ENCODE measurements at places on chromosomes 2 and 18.

DNA sequence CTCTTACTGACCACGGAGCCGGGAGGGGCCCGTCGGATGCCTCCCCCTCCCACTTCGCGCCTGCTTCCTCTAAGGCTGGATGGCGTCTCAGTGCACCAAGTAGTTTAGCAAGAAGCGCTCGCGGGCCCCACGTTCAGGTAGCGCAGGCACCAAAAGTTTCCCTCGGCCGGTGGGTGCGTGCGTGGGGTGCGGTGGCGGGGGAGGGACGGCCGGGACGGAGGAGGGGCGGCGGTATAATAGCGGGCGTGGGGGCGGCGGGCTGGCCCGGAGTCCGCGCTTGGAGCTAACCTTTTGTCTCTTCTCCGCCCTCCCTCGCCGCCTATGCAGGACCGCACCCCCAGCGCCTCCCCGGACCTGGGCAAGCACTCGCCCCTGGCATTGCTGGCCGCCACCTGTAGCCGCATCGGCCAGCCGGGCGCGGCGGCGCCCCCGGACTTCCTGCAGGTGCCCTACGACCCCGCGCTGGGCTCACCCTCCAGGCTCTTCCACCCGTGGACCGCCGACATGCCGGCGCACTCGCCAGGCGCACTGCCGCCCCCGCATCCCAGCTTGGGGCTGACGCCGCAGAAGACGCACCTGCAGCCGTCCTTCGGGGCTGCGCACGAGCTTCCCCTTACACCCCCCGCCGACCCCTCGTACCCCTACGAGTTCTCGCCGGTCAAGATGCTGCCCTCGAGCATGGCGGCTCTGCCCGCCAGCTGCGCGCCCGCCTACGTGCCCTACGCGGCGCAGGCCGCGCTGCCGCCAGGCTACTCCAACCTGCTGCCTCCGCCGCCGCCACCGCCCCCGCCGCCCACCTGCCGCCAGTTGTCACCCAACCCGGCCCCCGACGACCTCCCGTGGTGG, 1.0 kb downstream of the SP5 start:
- DNase-seq: no peak

DNA sequence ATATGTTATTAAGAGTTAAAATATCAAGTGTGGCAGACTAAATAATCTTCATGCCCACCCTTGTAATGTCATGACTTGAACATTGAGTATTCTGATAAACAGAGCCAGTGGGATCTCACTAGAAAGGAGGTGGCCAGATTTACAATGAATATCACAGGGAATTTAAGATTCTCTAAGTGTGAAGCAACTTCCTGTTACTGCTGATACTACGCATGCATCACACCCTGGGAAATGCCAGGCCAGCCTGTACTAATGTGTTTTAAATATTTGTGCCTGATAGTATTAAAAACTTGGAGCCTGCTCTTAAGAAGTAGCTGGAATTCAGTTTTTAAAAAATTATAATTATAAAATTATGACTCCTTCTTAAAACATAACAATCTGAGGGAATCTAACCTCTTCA, 148.3 kb downstream of the LAMA3 start:
- no peak for DNase-seq

DNA sequence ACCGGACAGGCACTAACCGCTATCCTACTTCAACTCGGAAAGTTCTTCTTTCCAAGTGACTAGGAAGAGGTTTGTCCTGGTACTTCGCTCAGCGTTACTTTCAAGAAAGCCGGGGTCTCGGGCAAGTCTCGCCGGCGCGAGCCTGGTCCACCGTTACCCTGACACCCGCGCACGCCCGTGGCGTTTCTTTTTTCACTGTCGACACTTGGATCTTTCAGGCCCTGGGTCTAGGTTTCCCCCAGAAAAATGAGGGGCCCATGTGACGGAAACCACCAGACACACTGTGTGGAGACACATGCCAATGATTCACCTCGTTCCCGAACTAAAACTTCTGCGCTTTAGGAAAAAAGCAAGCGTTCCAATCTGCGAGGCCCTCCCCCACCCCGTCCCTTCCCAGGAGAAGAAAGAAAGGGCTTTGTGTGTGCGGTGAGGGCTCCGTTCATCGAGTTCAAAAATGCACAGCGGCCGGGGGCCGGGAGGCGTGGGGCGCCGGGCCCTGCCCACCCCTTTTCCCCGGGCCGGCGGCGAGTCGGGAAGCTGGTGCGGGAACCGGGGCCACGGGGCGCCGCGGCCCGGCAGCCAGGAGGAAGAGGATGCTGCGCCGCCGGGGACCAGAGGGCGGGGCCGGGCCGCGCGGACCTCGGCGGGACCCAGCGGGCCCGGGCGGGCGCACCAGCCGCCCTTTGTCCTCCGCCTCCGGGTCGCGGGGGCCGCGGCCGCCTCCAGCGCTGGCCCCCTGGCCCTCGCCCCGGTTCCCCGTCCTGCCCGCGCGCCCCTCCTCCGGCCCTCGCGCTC, 2.6 kb downstream of the ZNF521 start:
- DNase-seq: peak; percentile 48

- no peak for DNase-seq
Measured at GRCh38 chr18:47752796-47753645, 177.4 kb downstream of the SMAD2 start.

DNA sequence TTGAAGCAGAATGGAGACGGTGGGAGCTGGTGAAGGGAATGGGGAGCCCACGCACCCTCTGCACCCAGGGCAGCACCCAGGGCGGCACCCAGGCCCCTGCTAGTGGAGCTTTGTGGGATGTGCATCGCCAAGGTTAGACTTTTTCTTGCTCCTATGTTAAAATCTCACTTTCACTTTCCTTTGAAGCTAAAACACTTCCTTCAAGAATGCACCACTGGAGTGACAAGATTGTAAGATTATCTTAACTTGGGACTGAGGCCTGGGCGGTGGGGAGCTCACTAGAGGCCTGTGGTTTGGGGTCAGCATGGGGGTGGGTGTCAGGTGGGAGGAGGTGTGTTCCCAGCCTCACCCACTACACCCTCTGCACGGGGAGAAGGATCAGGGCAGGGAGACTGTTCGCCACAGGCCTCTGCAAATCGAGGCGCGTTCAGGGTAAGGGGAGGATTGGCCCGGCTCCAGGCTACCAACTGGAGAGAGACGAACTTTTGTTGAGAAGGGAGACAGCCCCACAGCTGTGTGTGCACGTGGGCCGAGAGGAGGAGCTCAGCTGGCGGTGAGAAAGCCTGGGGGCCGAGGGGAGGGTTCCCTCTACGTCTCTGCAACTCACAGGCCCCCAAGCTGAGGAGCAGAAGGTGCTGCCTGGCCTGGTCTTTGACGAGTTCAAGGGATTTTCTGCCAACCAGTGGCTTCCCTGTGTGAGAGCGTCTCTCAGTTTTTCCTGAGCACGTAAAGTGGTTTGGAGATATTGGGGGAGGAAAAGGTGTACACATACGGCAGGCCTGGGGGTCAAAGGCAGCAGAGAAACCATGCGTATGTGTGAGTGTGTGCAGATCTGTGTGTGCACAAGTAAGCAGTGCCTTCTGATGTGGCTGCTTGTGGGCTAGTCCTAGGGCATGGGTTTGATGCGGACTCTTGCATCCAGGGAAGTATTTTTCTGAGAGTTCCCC, 147.7 kb downstream of the KLHL29 start:
- DNase-seq: no peak

- no peak for DNase-seq
Measured at GRCh38 chr2:98463551-98463971, 18.9 kb downstream of the INPP4A start.

- no peak for DNase-seq
Measured at GRCh38 chr2:207531032-207531952, 1.5 kb downstream of the CREB1 start.

GRCh38 chr2:207807516-207807915, 37.8 kb upstream of the FZD5 start:
- no peak for DNase-seq

DNA sequence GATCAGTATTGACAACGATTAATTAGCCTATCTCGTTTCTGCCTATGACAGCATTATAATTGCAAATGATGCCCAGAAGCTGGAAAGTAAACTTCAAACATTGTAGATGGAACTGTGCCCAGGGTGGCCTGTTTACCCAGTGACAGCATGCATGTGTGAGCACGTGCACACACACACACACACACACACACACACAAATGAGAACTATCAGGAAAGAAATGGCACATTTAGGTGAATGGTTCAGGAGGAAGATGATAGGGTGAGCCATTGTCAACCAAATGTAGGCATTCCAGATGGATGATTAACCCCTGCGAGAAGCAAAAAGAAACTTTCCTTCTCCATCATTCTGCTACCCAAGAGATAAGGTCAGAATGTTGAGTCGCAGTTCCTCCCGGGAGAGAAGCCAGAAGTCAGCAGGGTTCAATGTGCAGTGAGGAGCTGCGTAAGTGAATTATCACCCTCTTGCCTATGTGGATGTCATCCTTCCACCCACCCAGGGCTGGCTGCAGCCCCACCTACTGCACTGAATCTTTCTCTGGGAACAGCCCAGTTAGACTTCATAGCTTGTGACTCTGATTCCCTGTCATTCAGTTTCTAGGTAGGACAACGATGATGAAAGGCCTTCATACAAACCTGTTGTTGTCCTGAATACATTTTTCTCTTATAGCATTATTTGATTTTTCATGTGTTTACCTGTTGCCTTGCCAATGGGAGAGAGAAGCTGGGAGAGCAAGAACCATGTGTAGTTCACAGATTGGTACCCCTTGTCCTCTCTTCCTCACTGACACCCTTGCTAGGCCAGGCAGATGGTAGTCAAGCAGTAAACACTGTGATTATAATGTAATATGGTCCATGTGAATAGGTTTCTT, 3.5 kb upstream of the APOB start:
- DNase-seq: no peak

DNA sequence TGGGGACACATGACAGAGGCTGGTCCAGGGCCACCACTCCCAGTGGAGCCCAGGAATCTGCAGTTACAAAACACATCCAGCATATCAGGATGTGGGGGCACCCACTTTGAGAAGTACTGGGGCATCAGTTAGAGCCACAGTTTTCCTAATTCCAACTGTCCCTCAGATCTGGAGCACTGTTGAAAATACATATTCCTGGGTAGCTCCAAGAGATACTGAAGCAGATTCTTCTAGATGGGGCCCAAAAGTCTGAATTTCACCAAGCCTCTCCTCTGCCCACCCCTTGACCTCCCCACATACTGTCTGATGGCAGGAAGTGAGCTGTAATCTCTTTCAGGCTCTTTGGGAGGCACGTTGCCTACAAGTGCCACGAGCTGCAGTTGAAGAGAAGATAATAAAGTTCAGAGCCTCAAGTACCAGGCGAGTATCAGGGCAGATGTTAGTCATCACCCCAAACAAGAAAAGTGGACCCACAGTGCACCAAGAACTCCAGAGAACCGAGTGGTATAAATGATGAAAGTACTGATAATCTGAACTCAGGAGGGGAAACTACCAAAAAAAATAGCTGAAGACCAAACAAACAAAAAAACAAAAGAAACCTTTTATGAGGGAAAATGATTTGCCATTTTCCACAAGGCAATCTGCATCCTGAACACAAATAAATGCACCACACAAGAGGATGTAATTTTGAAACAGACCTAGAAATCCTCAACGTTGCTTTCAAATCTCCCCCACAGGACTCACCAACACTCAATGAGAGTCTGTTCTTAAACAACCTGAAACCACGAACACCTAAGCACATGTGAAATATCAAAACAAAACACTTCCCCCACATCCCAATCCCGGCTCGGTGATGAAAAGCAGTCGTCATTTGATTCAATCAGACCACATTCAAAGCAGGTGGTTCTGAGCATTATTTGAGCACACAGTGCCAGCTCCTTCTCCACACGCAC, 98.7 kb downstream of the TCF4 start:
- no peak for DNase-seq

DNA sequence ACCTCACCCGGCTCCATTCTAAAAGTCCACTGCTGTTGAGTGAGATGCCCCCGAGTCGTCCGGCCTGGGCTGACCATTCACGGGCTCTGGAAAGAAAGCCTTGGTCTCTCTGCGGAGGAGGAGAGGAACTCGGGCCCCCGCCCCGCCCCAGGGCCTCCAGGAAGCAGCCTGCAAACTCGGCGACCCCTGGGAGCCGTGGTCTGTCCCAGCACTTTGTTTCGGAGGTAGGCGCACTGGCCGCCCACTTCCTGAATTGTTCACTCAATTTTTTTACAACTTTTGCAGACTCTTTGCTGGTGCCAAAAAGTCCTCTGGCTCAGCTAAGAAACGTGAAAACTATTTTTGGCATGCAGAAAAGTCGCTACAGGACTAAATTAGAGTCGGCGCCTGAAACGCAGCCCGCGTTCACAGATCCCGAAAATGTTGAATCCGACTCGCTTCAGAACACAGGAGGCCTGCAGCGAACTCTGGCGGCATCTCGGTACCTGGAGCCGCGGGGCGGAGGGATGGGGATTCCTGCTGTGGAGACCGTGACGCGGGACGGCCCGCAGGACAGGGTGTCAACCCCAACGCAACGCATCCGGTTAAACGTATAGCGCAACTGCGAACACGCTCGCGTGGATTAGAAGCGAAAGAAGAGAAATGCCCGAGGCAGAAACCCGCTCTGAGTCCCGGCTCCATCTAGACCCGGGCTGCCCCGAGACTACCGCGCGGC, 1.5 kb downstream of the PXDN start:
- DNase-seq: no peak

DNA sequence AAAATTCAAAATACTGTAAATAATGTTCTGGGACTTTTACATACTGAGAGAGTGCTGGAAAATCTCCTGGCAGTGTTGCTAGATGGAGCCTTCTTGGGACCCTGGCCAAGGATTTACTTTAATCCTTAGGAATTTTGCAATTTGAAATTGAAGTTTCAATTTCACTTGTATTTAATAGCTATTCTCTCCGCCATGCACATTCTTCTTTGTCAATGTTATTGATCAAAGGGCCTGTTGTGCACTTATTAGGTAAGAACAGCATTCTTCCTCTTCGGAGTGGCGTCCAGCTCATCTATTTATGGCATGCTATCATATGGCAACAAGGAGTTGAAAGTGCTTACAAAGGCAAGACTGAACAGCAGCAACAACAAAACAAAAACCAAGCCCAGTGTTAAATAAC, 40.1 kb upstream of the SOS1 start:
- DNase-seq: no peak

DNA sequence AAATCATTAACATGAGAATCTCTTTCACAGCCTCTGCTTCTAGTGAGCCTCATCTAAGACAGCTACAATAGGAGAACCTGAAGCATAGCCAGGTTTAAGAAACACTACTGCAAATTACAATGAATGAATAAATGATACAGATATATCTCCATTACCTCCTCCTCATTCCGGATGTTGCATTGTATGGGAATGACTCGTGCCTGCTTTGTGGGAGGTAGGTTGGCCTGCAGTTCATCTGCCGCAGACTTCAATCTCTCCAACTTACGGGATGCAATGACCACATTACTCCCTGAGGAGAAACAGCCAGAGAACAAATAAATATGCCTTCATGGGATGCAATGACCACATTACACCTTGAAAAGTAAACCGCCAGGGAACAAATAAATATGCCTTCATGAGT, 15.4 kb downstream of the PECR start:
- no peak for DNase-seq

- peak; percentile 7 for DNase-seq
Measured at GRCh38 chr2:48719480-48720177, 35.9 kb downstream of the LHCGR start.

- no peak for DNase-seq
Measured at GRCh38 chr2:142980246-142981068, 103.0 kb downstream of the KYNU start.

Data from hypothalamus (tissue), 51 donors.